ENCODE measurements at places on chromosomes 11 and 22.
A peak's percentile ranks its signal among the peaks of the same experiment; 100 is the strongest.

- DNase-seq = no peak
These were observed 7.0 kb upstream of the CAPN5 start for GRCh38 chr11:77059806-77060205.

DNA sequence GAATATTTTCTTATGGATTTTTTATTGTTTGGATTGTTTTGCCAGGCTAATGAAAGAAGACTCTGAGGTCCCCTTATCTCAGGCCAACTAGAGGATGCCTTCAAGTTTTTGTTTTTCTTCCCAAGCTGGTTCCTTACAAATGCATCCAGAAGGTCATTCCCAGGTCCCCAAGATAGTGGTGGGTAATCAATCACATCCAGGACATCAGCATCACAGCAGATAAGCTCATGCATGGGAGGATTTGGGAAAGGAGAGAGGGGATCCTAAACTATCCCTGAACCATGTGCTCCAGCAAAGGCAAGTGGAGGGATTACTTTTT is 20.7 kb downstream of the FZD4 start:
- no peak for DNase-seq

- no peak for DNase-seq
These were observed 8.6 kb downstream of the SNAP29 start for GRCh38 chr22:20867179-20868024.

DNA sequence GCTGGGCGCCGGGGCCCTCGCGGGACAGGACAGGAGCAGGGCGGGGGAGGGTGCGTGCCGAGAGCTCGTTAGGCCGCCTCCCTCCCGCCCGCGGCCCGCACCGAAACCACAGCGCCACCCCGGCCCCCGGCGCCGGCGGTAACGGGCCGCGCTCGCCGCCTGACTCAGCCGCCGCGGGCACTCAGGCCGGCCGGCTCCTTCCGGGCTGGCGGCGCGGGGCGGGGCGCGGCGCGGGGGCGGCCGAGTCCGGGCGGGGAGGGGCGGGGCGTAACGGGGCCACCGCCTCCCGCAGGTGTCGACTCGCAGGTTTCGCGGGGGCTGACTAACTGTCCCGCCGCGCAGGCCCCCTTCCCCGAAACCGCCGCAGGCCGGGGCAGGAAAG is at the start of gene AP5B1:
TSS of gene AP5B1 (minus strand) at position 207 of the 382 bp plus-strand sequence. CDS start 385 bp downstream, outside the sequence.
- DNase-seq = peak; percentile 78

DNA sequence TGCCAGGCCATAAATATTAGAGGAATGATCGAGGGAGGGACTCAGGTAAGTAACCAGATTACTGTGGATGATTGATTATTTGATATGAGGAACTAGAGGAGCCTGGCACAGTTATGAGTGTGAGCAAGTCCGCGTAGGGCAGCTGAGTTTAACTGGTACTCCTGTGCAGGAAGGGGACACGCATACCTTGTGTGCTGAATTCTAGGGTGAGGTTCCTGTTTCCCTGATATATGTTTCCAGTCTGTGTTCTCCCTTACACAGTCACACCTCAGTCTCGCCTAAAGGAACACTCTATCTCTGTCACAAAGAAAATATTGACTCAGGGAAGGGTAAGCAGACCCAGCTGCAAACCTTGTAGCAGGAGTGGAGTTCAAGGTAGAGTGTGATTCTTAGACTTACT is 17.4 kb downstream of the SGSM3 start:
- no peak for DNase-seq

DNA sequence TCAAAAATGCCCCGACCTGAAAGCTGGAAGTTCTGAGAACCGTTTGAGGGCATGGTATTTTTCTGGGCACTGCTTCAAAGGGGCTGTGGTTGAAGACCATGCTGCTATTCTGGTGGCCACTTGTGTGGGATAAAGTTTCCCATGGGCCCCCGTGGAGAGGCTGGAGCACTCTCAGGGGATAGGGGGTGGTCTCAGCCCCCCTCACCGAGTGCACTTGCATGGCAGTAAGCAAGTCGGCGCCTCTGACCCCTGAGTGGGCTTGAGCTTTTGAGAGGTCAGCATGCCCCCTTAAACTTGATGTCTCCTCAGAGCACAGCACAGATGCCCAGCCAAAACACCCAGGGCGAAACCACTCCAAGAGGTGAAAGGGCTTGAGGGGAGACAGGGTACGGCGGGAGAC is 35.6 kb downstream of the TIMP3 start:
- no peak for DNase-seq

DNA sequence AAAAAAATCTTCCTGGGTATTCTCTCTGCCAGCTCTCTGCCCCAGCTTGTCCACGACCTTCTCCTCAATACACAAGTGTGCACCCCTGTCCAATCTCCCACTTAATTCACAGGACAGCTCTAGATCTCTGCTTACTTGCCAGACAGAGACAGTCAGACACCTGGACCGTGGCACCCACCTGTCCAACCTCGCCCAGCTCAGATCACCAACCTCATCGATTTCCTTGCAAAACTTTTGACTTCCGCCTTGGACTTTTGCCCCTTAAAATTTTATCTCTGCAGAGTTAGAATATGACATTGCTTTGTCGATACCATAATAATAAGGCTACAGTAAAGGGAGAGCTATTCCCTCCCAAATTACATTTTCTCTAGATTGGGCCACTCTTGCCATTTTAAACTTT is 10.4 kb downstream of the LMF2 start:
- no peak for DNase-seq

- no peak for DNase-seq
These were observed 210.6 kb downstream of the CSNK2A3 start for GRCh38 chr11:11142430-11142829.

DNA sequence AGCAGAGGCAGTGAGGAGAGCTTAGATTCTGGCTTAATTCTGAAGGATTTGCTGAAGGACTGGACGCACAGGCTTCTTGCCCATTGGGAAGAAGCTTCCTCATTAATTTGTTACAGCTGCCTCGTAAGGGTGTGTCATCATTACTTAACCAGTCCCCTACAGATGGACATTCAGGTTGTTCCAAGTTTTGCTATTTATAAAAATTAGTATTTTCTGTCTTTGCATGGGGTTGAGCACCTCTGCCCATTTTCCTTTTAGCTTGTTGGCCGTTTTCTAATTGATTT is 38.1 kb downstream of the CAPN1 start:
- no peak for DNase-seq

DNA sequence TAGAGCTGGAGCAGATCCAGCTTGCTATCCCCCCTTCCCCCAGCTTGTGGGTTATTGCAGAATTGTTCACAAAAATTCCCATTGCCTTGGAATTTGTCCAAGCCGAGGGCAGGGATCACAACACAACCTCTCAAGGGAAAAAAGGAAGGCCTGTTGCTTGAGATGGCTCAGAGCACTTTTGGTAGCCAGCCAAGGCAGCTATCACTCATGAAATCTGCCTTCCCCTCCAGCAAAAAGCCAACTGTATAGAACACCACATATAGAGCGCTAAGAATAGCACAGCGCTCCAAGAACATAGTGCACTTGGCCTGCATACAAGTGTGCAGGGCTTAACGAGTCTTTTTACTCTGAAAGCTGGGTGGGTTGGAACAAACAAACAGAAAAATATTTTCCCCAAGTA is 46.2 kb downstream of the FAM83F start:
- no peak for DNase-seq

GRCh38 chr11:626475-627307 is at the start of gene SCT:
Gene SCT (minus strand): TSS chr11:627181. CDS start chr11:627143, 38 bp downstream.
- DNase-seq = no peak

GRCh38 chr11:60739114-60739513 is 14.6 kb downstream of the MS4A18 start:
- DNase-seq = no peak

DNA sequence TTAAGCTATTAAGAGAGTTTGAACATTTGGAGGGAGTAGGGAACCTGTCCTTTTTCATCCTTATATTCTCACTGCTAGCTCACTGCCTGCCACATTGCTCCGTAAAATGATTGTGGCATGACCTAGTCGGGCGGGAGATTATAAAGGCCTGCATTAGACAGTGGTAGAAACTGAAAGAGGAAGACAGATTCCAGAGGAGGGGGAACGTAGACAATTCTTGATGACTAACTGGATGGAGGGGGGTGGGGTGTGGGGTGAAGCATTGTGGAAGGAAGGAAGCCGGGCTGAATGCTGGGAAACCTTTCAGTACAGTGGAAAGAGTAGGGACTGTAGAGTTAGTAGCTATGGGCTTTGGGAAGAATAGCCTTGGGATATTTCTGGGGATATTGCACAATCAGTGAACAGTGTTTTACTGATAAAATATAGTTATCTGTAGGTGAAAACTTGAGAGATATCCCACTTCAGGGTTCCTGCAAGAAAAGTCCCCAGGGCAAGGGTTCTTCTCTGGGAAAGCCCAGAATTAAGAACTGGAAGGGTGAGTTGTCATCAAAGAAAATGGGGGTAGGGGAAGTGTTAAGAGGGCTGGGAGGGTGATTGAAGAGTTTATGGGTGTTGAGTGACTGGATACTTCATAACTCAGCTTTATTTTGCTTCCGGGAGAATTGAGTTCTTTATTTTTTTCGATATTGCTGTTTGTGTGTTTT is 2.1 kb downstream of the MED15 start:
- DNase-seq = peak; percentile 62

DNA sequence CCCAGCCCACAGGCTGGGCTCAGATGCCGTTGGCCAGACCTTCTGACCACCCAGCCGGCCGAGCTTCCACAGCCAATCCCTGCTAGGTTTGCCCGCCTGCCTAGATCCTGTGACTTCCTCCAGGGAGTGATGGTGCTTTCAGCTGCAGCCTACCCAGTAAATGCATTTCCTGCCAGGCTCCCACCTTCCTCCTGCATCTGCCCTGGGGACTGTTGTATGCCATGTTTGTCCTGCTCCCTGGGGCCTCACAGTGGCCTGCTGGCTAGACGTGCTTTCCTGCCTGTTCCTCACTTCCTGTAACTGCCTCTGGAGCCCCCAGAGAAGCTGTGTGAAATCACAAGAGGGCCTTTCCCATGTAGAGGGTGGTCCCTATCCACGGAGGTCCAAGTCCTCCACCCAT is 86.2 kb downstream of the GALNT18 start:
- DNase-seq = no peak

DNA sequence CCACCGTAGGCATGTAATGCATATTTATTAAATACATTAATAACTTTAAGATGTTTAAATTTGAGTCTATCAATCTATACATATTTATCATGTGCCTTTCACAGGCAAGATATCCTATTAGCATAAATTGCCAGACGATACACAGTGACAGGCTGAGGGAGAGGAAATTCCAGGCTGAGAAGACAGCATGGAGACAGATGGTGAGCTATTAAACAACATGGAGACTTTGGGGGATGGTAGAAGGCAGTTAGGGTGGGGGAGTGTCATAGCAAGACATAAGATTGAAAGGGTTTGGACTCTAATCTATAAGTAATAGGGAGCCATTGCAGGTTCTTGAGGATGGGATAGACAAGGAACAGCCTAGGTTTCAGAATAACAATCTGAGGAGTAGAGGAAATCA is 138.5 kb downstream of the NXPE2 start:
- DNase-seq = no peak

Data from CD4-positive, alpha-beta T cell treated with Interleukin-10 for 1 hour (primary cell).